Activated B cell treated with CpG ODN at 0.5 μM for 24 hours (primary cell): ENCODE measurements at places on chromosomes 3 and 15. TPM values are rescaled to one million over a fixed set of nuclear protein-coding genes. Genes with fewer than 3 reads are reported as not detected.

- no peak for DNase-seq
These were observed 6.4 kb downstream of the PFN2 start for GRCh38 chr3:149964291-149964690.

GRCh38 chr15:54605556-54605955 lies 591.2 kb downstream of the RSL24D1 start:
- DNase-seq: no peak

DNA sequence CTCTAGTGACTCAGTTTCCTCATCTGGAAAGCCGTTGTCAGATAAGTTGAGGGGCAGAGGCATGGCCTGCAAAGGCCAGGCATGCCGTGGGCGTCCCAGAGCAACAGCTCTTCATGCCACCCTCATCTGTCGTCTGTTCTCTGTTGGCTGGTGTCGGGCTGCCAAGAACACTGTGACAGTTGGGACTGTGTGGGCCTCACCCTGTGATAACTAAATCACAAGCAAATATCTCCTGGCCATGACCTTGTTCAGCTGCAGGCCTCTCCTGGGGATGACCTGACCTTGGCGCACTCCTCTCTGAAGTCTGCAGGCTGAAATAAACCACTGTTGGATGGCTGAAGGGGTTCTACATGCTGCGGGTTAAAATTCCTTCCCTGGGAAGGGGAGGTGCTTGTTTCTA lies 145.9 kb downstream of the SHQ1 start:
- no peak for DNase-seq

DNA sequence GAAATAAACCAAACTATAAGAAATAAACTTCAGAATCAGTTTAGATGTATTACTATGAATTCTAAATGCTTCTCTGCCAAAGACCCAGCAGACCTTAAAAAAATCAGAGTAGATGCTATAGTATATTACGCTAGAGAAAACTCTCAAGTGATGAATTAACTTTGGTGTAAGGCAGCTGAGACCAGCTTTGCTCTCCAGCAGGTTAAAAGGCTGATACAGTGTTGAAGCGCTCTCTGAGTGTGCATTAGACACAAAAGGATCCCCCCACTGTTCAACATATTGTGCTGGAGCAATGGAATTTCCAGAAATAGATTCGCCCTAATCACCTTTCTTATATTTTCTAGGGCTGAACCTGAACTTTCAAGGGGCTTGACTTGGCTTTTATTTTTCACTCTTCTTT lies 190.0 kb downstream of the EFHB start:
- no peak for DNase-seq

DNA sequence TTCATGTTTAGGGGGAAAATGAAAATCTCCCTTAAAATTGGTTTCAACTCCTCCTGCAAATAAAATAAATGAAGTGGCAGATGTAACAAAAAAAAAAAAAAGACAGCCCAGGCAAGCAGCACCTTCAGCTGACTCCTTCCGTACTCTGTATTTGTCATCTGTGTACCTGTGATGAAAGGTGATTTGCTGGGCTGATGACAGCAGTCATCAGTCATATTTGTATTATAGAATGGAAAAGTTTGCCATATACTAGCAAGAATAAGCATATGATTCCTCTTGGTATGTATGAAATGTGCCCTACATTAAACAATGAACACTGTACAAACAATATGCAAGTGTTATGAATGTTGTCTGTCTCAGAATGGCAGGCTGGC lies 44.1 kb upstream of the WWTR1 start:
- no peak for DNase-seq

DNA sequence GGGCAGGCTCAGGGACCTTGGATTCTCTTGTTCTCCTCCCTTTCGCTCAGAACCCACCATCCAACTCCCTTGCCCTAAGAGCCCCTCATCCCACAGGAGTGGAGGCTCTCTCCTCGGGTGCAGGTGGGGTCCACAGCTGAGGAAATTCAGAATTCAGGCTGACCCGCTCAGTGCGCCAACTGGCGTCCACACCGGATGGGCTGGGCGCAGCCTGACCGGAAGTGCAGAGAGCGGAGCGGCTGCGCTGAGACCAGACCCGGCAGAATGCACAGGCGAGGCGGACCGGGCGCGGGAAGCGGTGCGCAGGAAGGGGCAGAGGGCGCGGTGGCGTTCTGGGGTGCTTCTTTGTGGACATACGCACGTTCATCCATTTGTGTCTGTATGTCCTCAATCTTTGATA lies 210.4 kb upstream of the NDN start:
- no peak for DNase-seq

DNA sequence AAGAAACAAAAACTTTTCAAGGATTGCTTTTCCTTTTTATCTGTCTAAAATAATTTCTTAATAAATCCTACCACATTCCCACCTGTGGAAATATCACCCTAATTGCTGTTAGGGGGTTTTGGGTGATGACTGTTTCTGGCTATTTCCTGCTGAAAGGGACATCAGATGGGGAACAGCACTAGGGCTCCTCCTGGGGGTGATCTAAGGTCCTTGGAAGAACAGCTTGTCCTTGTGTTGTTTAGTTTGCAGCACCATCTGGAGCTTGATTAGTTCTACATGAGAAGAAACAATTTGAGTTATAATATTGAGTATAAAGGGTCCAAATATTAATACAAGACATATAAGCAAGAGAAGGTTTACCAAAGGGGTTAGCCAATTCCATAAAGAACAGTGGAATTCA lies 18.7 kb downstream of the OR5H15 start:
- no peak for DNase-seq

GRCh38 chr3:177946497-177946896 lies 589.7 kb upstream of the KCNMB2 start:
- no peak for DNase-seq

DNA sequence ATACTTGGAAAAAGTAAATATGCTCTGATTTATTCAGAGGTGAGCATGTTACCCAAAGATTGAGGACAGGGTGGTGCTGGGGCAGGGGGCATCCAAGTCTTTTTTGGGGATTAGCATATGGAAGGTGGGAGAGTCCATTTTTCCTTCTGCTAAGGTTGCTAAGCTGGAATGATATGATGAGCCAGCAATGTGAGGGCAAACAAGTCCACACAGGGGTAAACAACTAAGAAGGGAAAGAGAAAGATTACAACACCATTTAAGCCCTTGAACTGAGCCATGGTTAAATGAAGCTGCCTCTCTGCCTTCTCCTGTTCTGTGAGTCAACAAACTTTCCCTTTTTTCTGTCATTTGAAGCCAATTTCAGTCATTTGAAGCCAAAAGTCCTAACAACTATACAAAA lies 89.0 kb downstream of the RPL22L1 start:
- DNase-seq: no peak

- DNase-seq: no peak
These were observed 177.6 kb upstream of the BCL6 start for GRCh38 chr3:187922704-187923416.

- no peak for DNase-seq
These were observed 15.6 kb downstream of the ZIC1 start for GRCh38 chr3:147424581-147425387.

DNA sequence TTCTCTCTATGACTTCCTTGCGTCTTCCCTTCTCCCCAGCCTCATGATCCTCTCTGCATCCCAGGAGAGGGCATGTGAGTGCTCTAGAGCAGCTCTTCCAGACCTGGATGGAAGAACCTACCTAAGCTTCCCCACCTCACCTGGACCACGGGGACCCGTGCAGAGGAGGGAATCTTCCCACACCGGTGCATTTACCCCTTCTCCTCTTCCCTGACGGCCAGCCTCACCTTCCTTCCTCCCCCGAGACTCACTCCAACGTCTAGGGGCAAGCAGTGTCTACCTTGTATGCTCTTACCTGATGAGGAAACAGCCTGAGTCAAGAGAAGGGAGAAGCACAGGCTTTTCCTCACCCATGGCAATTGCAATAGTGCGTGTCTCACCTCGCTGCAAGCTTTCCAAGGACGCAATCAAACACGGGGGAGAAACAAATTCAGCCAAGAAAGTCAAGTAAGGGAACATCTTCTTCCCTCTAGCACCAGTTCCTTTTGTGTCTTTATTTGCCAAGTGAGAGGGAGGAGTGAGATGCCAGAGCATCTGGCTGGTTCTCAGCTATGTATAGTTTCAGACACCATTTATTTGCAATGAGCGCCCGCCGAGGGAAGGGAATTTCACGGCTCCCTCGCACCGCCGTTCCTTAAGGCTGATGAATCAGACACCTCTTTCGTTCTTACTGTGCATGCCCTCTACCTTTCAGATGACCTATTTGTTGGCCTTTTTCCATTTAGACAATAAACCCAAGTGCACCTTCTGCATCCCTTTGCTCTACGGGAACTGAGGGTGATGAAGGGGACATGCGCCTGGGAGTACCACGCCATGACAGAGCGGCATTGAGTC lies 1.8 kb upstream of the CCR9 start:
- no peak for DNase-seq

- DNase-seq: no peak
These were observed 24.7 kb downstream of the LYSMD4 start for GRCh38 chr15:99708563-99708962.

DNA sequence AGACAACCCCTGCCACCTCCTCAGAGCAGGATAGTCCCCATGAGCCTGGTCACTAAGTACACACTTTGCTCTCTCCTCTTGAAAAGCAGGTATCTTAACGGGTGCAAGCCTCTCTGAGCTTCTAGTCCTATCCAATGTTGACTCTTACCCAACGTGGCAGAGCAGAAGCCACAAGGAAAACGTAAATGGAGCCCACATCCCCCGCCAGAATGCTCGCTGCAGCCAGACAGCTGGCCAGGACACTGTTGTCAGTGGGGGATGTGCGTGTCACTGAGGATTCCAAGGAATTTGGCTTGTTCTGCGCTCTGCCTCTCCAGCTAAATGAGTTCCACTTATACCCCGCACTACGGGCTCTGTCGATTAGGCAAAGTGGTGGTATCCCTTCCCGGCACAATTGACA lies 67.8 kb upstream of the IGF1R start:
- no peak for DNase-seq

- DNase-seq: no peak
These were observed 4.9 kb downstream of the PLOD2 start for GRCh38 chr3:146156095-146156494.

DNA sequence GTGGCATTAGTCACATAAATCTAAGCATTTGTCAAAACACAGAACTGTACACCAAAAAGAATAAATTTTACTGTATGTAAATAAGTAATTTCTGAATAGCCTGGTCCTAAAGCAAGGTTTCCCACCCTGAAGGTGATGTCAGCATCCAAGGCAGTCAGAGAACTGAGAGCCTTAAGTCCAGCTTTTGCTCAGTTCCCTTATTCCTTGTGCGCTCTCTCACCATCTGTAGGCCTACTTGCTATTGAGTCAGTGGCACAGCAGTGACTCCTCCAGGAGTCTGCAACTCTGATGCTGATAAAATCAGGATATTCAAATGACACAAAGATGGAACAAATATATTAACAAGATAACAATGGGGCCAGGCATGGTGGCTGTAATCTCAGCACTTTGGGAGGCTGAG lies 22.3 kb downstream of the VPS39 start:
- DNase-seq: no peak

- DNase-seq: no peak
These were observed 11.1 kb upstream of the HHATL start for GRCh38 chr3:42713747-42714146.

- no peak for DNase-seq
These were observed 435.4 kb upstream of the GOLIM4 start for GRCh38 chr3:168531116-168531515.

GRCh38 chr3:8817486-8817885 lies 48.1 kb upstream of the OXTR start:
- DNase-seq: no peak

DNA sequence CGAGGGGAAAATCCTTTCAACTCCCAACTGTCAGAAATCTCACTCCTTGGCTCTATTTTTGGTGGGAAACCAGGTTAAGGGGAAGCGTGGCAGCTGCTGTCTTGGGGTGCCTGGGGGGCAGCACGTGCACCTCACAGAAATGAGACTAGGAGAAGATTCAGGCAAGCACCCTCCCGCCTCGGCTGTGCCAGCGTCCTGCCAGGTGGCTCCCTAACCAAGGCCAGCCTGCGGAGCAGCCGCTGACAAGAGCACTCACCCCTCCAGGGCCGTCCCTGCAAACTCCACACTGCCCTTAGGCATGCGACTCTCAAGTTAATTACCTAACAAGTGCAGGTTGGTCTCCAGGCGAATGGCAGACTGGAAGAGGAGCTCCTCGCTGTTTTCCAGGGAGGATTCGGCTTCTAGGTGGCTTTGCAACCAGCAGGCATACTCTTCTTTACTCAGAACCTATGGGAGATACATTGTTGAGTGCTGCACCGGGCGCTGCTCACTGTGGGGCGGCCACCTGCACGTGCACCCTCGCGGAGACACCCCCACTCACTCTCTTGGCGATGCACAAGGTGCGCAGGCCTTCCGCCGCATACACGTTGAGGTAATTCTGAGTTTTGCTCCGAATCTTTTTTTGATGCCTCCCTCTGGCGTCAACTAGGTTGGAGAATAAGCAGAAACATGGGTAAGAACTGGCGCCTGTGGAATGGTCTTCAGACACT lies 155.3 kb downstream of the ATP10A start:
- DNase-seq: no peak

EOMES gene
- total RNA-seq: 0.10 TPM in 1 of 2 replicates, not detected in the other

SMCO1 gene
- not detected in 2 replicates for total RNA-seq

IL20RB gene
- 0.98 and 1.5 TPM in 2 replicates for total RNA-seq

WDR6 gene
- 205 and 250 TPM in 2 replicates for total RNA-seq

CEP70 gene
- total RNA-seq: 5.9 and 11.0 TPM in 2 replicates

LTK gene
- total RNA-seq: 1.9 and 2.2 TPM in 2 replicates

LXN gene
- 5.2 and 5.9 TPM in 2 replicates for total RNA-seq

FSIP1 gene
- 0.32 and 0.53 TPM in 2 replicates for total RNA-seq

TOPAZ1 gene
- total RNA-seq: not detected in 2 replicates
